Forelimb muscle (tissue), 1 donor: ENCODE measurements at places on chromosomes 13 and 19.

DNA sequence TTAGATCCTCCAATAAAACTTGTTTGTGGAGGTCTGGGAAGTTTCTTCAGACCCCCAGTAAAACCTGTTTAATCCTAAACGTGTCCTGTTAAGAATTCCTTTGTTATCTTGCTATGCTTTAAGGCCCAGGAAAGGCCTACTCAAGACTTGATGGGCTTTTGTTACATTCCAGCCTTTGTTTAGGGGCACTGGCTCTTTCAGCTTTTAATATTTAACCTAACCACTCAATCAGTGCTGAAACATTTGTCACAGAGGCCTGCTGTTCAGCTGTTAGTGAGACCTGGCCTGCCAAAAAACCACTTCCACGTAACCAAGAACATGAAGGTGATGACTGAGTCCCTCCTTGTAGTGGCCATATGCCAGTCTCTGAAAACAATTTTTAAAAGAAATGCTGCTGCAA lies 41.7 kb downstream of the PCDH17 start:
- DNase-seq: no peak

GRCh38 chr19:42397263-42398166 lies 7.4 kb upstream of the CNFN start:
- no peak for DNase-seq

DNA sequence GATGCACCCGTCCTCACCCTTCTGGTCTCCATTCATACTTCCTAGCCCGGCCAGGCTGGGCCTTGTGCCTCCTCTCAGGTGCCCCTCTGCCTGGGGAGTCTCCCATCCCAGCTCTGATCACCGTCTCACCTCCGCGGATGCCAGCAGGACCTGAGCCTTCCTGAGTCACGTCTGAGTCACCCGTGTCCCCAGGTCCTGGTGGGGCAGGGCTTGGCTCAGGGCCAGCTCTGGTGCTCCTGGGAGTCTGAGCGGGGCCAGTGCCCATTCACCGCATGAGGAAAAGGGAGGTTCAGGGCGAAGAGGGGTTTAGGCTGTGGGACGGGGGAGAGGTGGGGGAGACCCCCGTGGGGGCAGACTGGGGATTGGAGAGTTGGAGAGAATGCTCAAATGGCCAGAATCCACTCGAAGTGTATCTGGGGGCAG lies 593 bp downstream of the ATP8B3 start:
- no peak for DNase-seq

DNA sequence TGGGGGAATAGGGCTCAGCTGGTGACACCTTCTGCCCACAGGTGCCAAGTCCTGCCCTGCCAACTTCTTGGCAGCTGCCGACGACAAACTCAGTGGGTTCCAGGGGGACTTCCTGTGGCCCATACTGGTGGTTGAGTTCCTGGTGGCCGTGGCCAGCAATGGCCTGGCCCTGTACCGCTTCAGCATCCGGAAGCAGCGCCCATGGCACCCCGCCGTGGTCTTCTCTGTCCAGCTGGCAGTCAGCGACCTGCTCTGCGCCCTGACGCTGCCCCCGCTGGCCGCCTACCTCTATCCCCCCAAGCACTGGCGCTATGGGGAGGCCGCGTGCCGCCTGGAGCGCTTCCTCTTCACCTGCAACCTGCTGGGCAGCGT lies 2.1 kb downstream of the P2RY11 start:
- DNase-seq: no peak

- peak; percentile 85 for DNase-seq
These were observed 26.3 kb upstream of the DCLK1 start for GRCh38 chr13:36157480-36157879.

DNA sequence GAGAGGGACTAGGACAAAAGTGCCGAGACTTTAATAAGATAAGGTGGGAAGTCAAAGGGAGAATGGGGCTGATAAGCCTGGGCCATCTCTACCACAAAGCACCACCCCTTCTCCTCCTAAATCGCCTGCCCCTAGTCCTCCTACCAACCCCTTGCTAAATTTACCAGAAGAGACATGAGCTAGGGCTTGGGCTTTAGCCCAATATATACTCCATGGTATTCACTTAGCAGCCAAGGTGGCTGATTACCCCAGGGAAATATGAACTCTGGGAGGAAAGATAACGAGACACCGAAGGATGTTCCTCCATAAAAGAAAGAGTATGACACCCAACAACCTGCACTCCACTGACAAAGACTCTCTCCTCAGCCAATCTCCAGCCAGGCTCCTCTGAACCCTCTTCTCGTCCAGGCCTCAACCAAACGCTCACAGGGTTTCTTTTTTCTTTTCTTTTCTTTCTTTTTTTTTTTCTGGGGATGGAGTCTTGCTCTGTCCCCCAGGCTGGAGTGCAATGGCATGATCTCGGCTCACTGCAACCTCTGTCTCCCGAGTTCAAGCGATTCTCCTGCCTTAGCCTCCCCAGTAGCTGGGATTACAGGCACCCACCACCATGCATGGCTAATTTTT lies 610.2 kb downstream of the UQCRFS1 start:
- no peak for DNase-seq

DNA sequence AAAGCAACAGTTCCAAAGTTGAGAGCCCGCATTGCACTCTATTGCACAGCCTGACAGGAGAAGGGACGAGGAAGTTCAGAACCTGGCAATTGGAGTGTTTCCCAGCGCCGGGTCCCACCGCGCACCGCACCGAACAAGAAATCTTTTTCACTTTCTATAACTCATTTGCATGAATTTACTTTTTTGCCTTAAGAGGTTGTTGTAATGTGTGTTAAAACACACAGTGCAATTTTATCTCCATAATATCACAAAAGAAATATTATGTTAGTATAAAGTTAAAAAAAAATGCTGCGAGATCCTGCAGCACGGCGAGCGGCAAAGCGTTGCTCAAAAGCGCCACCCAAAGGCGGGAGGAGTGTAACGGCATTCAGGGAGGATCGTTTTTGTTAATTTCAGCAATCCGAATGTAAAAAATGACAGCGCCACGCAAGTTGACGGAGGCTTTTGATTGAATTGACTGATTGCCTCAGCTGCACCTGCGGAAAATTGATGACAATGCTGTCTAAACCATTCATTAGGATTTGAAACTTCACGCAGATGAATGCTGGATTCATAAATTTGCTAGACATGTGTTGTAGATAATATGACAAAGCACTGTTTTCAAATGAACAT lies 303.6 kb upstream of the ZNF507 start:
- peak; percentile 34 for DNase-seq

DNA sequence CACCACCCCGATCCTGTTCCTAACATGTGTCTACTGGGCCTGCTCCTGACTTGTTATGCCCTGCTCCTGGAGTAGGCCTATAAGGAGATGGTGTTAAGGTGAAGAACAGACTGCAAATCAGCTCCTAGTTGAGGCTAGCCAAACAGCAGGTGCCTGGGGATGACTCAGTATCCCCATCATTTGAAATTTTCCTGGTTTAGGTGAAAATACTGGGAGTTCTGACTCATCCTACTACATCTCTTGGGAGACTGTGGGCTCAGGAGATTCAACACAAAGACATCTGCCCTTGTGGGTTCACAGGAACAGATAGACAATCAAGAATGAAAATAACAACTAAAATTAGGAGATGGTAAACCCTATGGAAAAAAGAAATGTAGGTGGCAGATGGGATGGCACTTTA lies 41.2 kb downstream of the BRD4 start:
- no peak for DNase-seq

DNA sequence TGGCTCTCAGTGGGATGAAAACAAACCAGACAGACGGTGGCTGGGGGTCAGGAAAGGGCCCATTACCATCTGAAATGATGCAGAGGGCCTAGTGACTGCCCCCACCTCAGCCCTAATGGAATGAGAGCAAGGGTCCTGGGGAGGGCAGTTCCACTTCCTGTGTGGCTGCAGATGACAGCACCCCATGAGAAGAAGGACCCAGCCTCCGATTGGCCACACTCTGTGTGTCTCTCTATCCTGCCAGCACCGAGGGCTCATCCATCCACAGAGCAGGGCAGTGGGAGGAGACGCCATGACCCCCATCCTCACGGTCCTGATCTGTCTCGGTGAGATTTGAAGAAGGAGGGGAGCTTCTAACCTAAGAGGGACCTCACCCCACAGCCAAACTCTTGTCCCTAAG lies 498 bp downstream of the LILRB1 start:
- DNase-seq: no peak

- DNase-seq: no peak
These were observed 1490.0 kb upstream of the MIR17HG start for GRCh38 chr13:89857502-89857901.

DNA sequence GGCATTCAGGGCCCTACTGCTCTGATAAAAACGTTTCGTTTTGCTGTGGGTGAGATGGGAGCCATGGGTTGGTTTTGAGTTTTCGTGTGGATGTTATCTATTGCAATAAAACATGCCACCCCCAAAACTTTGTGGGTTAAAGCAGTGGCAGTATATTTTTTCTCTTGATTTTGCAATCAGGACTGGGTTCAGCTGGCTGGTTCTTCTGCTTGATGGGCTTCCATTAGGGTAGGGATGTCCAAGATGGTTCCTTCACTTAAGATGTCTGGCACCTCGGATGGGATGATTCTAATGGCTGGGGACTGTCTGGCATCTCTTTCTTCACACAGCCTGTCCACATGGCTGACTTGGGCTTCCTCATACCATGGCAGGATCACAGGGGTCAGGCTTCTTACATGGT lies 15.6 kb upstream of the PNMA8B start:
- DNase-seq: no peak
